Left ventricle myocardium inferior (tissue), 1 donor: ENCODE measurements at places on chromosomes 5 and 9.
A peak's percentile ranks its signal among the peaks of the same experiment; 100 is the strongest.

DNA sequence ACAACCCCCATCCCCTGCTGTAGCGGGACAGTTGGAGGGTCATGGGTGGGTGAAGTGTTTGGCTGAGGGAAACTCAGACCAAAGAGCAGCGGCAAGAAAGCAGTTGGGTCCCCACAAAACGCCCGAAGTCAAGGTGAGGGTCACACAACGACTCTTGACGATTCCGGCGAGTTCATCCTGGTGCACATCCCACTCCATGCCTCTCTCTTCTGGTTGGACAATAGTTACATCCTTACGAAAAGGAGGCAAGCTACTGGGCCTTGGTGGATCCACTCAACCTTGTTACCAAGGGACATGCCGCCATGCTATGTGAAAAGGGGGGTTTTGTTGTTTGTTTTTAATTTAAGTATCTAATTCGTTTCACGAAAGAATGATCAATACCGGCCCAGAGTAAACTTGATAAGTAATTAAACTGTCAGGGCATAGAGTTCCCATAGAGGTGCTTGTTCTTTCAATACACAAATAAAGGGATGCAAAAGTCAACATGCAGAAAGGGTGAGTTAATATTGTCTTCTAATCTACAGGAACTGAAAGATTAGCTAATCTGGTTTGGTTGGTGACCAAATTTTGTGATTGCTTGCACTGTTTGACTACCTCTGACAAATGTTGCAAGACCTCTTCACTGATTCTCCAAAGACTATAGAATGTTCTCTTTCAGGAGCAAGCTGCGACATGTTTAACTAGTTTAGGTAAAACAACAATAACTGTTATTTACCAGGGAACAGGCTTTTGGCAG lies 732 bp upstream of the SMIM15 start:
- peaks cover 29% of the 10 kb centered on the region for H3K36me3 ChIP-seq
- H3K27me3 ChIP-seq: no peaks in the 10 kb centered on the region
- peaks cover 54% of the 10 kb centered on the region for H3K4me1 ChIP-seq
- no peak for DNase-seq
- H3K27ac ChIP-seq: peak overlapping the region; percentile 93

- H3K27me3 ChIP-seq: no peaks in the 10 kb centered on the region
- H3K4me3 ChIP-seq: peak overlapping the region; percentile 98
- DNase-seq: no peak
- H3K27ac ChIP-seq: no peak overlapping the region
- peaks cover 7% of the 10 kb centered on the region for H3K36me3 ChIP-seq
- H3K4me1 ChIP-seq: peaks cover 40% of the 10 kb centered on the region
Measured at GRCh38 chr9:19410594-19410993, 1.8 kb downstream of the ACER2 start.

GRCh38 chr9:135701959-135702721 lies at the start of gene KCNT1:
Gene KCNT1 (plus strand): TSS chr9:135702185. CDS start chr9:135702259, 74 bp downstream.
- peak within 1 kb of the TSS; percentile 49 for H3K4me3 ChIP-seq
- DNase-seq: peak; percentile 46
- peaks cover 27% of the 10 kb centered on the region for H3K4me1 ChIP-seq
- no peak within 1 kb of the TSS for H3K27ac ChIP-seq
- H3K27me3 ChIP-seq: peaks cover 80% of the 10 kb centered on the region
- H3K36me3 ChIP-seq: no peaks in the 10 kb centered on the region

DNA sequence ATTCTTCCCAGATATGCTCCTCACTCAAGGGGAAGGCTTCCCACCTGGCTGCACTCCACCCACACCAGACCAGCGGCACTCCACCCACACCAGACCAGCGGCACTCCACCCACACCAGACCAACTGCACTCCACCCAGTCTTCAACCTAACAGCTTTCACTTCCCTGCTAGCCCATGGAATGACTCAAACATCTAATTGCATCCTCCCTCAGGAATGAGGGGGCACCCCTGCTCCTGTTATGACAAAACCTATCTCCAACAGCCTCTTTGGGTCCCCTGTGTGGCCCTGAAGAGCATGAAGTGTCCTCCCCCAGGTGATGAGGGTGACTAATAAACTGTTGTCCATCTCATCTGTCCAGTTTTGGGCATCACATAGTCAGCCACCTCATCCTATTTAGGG lies 556.6 kb upstream of the TUSC1 start:
- H3K36me3 ChIP-seq: no peaks in the 10 kb centered on the region
- no peak for DNase-seq
- H3K4me1 ChIP-seq: no peaks in the 10 kb centered on the region
- no peak overlapping the region for H3K27ac ChIP-seq
- H3K4me3 ChIP-seq: no peak overlapping the region

- no peaks in the 10 kb centered on the region for H3K27me3 ChIP-seq
- no peak for DNase-seq
- H3K36me3 ChIP-seq: no peaks in the 10 kb centered on the region
- H3K27ac ChIP-seq: no peak overlapping the region
- H3K4me1 ChIP-seq: peaks cover 61% of the 10 kb centered on the region
- H3K4me3 ChIP-seq: no peak overlapping the region
Measured at GRCh38 chr5:102809033-102809432, 53.9 kb downstream of the PAM start.

- no peaks in the 10 kb centered on the region for H3K4me1 ChIP-seq
- H3K36me3 ChIP-seq: no peaks in the 10 kb centered on the region
- H3K27me3 ChIP-seq: no peaks in the 10 kb centered on the region
- no peak overlapping the region for H3K4me3 ChIP-seq
- no peak for DNase-seq
- H3K27ac ChIP-seq: no peak overlapping the region
Measured at GRCh38 chr5:20369518-20369885, 381.5 kb upstream of the CDH18 start.

DNA sequence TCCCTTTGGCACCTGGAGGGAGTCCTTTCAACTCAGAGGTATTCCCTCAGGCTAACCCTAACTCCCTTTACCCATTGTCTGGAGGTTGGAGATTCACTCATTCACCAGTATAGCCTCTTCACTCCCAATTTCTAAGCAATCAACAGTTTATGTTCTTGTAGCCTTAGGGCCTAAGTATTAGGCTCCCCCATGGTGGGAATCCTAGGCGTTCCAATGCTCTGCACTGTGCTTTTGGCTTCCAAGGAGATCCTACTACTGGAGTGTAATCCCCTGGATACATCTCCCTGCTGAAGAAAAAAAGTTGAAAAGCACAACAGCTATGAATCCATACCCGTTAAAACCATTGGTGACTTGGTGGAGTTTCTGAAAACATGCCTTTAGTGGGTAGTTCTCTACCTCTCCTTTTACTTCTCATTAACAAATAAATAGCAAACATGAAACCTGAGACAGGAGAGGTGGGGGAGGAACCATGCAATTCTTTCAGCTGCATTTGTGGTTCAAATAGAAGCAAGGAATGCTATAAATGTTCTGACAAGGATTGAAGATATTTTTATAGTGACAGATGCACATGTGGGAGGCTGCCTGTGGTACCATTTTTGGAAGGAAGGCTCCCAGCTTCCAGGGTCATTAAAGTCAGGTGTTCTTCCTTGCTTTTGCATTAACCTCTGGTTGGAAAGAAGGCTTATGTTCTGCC lies 397.1 kb downstream of the DMAC1 start:
- no peak overlapping the region for H3K4me3 ChIP-seq
- H3K4me1 ChIP-seq: peaks cover 26% of the 10 kb centered on the region
- peak overlapping the region; percentile 43 for H3K27ac ChIP-seq
- H3K36me3 ChIP-seq: no peaks in the 10 kb centered on the region
- H3K27me3 ChIP-seq: no peaks in the 10 kb centered on the region

GRCh38 chr9:76571743-76572146 lies 112.8 kb downstream of the GCNT1 start:
- no peaks in the 10 kb centered on the region for H3K4me1 ChIP-seq
- H3K36me3 ChIP-seq: no peaks in the 10 kb centered on the region
- H3K4me3 ChIP-seq: peak overlapping the region; percentile 65
- peak overlapping the region; percentile 61 for H3K27ac ChIP-seq

DNA sequence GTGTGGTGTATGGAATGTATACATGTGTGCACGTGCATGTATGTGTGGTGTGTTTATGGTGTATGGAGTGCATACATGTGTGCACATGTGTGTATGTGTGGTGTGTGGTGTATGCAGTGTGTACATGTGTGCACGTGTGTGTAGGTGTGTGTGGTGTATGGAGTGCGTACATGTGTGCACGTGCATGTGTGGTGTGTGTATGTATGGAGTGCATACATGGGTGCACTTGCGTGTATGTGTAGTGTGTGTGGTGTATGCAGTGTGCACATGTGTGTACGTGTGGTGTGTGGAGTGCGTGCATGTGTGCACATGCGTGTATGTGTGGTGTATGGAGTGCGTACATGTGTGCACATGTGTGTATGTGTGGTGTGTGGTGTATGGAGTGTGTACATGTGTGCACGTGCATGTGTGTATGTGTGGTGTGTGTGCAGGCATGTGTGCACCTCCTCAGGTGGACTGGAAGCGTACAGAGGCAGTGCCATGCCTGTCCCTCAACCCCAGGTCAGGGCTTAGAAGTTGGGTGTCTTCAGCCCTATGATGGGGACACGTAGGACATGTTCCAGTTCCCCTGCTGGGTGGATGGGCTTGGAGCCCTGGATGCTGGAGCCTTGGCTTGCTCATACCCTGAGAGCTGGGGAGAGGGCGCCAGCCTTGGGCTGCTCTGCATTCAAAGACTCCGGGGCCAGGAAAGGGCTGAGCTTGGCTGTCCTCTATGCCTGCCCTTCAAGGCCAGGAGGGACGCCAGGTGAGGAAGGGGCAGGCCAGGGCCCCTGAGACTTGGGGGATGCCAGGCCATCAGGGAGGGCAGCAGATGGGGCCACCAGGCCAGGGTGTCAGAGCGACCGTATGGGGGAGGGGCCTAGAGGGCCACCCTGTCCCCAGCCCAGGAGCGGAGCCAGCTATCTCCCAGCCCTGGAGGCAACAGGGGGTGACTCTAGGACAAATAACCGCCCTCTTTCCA lies 12.2 kb downstream of the MYMK start:
- no peak for DNase-seq
- H3K27me3 ChIP-seq: peaks cover 19% of the 10 kb centered on the region
- no peak overlapping the region for H3K27ac ChIP-seq

- H3K4me3 ChIP-seq: no peak overlapping the region
- peaks cover 6% of the 10 kb centered on the region for H3K4me1 ChIP-seq
- H3K27me3 ChIP-seq: no peaks in the 10 kb centered on the region
- H3K36me3 ChIP-seq: peaks cover 11% of the 10 kb centered on the region
Measured at GRCh38 chr9:109206670-109207069, 39.6 kb upstream of the FRRS1L start.

- no peaks in the 10 kb centered on the region for H3K4me1 ChIP-seq
- no peaks in the 10 kb centered on the region for H3K36me3 ChIP-seq
- peaks cover 59% of the 10 kb centered on the region for H3K27me3 ChIP-seq
- no peak for DNase-seq
Measured at GRCh38 chr5:2688586-2688985, 62.9 kb downstream of the IRX2 start.

DNA sequence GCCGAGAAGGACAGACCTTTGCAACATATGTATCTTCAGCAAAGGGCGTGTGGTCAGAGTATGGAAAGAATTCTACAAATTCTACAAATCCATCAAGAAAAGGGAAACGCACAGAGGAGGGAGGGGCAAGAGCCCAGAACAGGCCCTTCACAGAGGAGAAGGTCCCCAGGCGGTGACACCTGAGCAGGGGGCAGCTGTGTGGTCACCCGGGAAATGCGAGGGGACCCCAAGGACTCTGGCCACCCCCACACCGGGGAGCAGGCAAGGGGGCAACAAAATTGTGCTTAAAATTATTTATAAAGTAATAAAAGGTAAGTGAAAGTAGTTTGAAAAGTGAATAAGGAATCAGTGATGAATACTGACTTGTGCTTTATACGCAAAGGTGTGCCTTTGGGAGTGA lies 17.6 kb downstream of the NACC2 start:
- H3K36me3 ChIP-seq: peaks cover 15% of the 10 kb centered on the region
- H3K4me1 ChIP-seq: peaks cover 52% of the 10 kb centered on the region
- no peaks in the 10 kb centered on the region for H3K27me3 ChIP-seq
- H3K27ac ChIP-seq: no peak overlapping the region
- no peak for DNase-seq
- H3K4me3 ChIP-seq: no peak overlapping the region

DNA sequence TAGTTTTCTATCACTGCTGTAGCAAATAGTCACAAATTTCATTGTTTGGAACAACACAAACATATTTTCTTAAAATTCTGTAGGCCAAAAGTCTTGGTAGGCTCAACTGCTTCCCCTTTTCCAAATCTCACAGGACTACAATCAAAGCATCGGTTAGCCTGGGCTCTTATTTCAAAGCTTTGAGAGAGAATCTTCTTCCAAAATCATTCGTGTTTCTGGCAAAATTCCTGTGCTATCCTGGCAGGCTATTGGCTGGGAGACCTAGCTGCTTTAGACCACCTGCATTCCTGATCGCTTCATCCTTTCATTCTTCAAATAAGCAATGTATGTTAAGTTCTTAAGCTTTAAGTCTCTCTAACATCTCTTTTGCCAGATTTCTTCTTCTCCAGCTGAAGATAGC lies 629.8 kb upstream of the CDH18 start:
- no peak for DNase-seq
- H3K4me3 ChIP-seq: no peak overlapping the region
- H3K4me1 ChIP-seq: no peaks in the 10 kb centered on the region
- no peaks in the 10 kb centered on the region for H3K36me3 ChIP-seq
- peak overlapping the region; percentile 45 for H3K27ac ChIP-seq
- no peaks in the 10 kb centered on the region for H3K27me3 ChIP-seq

GRCh38 chr5:38478878-38479277 lies 77.6 kb downstream of the LIFR start:
- peaks cover 50% of the 10 kb centered on the region for H3K36me3 ChIP-seq
- DNase-seq: no peak
- H3K27ac ChIP-seq: no peak overlapping the region
- no peak overlapping the region for H3K4me3 ChIP-seq
- H3K27me3 ChIP-seq: no peaks in the 10 kb centered on the region

GRCh38 chr5:103862398-103862797 lies 299.8 kb upstream of the NUDT12 start:
- no peaks in the 10 kb centered on the region for H3K27me3 ChIP-seq
- H3K27ac ChIP-seq: no peak overlapping the region
- H3K4me3 ChIP-seq: no peak overlapping the region
- DNase-seq: no peak
- no peaks in the 10 kb centered on the region for H3K36me3 ChIP-seq

- no peak overlapping the region for H3K27ac ChIP-seq
- H3K36me3 ChIP-seq: no peaks in the 10 kb centered on the region
- no peak overlapping the region for H3K4me3 ChIP-seq
- H3K4me1 ChIP-seq: peaks cover 60% of the 10 kb centered on the region
Measured at GRCh38 chr5:82349652-82350051, 71.5 kb upstream of the RPS23 start.

- no peak overlapping the region for H3K27ac ChIP-seq
- DNase-seq: no peak
- H3K36me3 ChIP-seq: no peaks in the 10 kb centered on the region
- H3K4me1 ChIP-seq: no peaks in the 10 kb centered on the region
Measured at GRCh38 chr9:120242116-120242811, 337.7 kb downstream of the CDK5RAP2 start.

DNA sequence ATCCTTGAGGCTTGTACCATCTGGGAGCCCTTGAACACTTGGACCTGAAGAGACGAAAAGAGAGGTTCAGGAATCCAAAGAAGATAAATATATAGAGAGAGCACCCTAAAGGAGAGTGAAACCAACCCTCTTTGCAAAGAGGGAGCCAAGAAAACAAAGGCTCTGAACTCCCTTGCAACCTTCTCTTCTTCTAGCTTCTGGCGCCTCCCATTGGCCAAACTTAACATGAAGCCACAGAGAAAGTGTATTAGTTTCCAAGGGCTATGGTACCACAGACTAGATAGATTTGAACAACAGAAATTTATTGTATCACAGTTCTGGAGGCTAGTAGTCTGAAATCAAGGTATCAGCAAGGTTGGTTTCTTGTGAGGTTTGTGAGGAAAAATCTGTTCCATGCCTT lies 175.1 kb downstream of the HCN1 start:
- H3K4me3 ChIP-seq: no peak overlapping the region
- no peaks in the 10 kb centered on the region for H3K36me3 ChIP-seq
- no peaks in the 10 kb centered on the region for H3K4me1 ChIP-seq
- no peak for DNase-seq
- no peak overlapping the region for H3K27ac ChIP-seq
- H3K27me3 ChIP-seq: no peaks in the 10 kb centered on the region
